ENCODE measurements at places on chromosomes 6 and 20. TPM values are rescaled to one million over a fixed set of nuclear protein-coding genes. Genes with fewer than 3 reads are reported as not detected.

Gene FAM217B
- polyA plus RNA-seq: 2.3 TPM

GRCh38 chr6:71410164-71410566, 121.6 kb downstream of the OGFRL1 start:
- peaks cover 72% of the 10 kb centered on the region for H3K4me1 ChIP-seq
- H3K36me3 ChIP-seq: peaks cover 1% of the 10 kb centered on the region
- no peak overlapping the region for H3K4me3 ChIP-seq
- no peaks in the 10 kb centered on the region for H3K27me3 ChIP-seq
- DNase-seq: peak; percentile 21

GRCh38 chr20:58645412-58645968, 5.6 kb upstream of the STX16 start:
- no peaks in the 10 kb centered on the region for H3K27me3 ChIP-seq
- H3K27ac ChIP-seq: no peak overlapping the region
- peaks cover 20% of the 10 kb centered on the region for H3K4me1 ChIP-seq
- H3K4me3 ChIP-seq: no peak overlapping the region
- no peaks in the 10 kb centered on the region for H3K36me3 ChIP-seq

GRCh38 chr20:10509376-10509775, 74.3 kb downstream of the SLX4IP start:
- H3K4me1 ChIP-seq: peaks cover 44% of the 10 kb centered on the region
- no peaks in the 10 kb centered on the region for H3K36me3 ChIP-seq
- no peak overlapping the region for H3K4me3 ChIP-seq
- H3K27ac ChIP-seq: peak overlapping the region; percentile 62
- H3K27me3 ChIP-seq: no peaks in the 10 kb centered on the region

Gene STMND1
- not detected for polyA plus RNA-seq

Gene ADTRP
- polyA plus RNA-seq: 10.0 TPM

GRCh38 chr6:1884313-1884712, 274.6 kb downstream of the FOXC1 start:
- H3K36me3 ChIP-seq: no peaks in the 10 kb centered on the region
- DNase-seq: no peak
- H3K4me1 ChIP-seq: no peaks in the 10 kb centered on the region
- H3K4me3 ChIP-seq: no peak overlapping the region
- H3K27ac ChIP-seq: no peak overlapping the region

DNA sequence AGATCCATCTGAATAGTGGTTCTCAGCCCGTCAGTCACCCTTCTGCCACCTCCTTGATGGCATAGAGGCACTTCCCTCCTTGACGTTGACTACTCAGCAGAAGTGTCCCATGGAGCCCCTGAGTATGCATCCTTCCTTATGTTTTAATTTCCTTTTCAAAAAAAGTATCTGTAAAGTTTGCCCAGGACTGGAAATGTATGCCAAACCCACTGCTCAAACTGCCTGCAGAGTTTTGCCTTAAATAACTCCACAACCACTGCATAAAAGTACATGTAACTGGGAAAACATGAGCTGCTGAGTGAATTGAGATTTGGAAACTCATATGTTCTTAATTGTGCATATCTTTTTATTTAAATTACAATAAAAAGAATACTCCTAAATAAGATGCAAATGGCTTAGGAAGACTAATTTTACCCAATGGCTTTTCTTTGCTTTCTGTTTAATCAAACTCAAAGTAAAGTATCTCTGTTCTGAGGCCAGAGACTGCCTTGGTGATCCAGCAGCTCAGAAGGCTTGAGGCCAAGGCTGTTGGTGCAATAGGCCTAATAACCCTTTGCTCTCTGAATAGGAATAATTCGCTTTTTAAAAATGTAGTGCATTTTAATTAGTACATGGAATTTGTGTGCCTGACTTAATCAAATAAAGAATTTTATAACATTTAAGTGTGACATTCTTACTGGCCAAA, 90.4 kb downstream of the FNDC1 start:
- no peaks in the 10 kb centered on the region for H3K36me3 ChIP-seq
- no peak overlapping the region for H3K4me3 ChIP-seq
- no peaks in the 10 kb centered on the region for H3K4me1 ChIP-seq
- H3K27me3 ChIP-seq: no peaks in the 10 kb centered on the region

DNA sequence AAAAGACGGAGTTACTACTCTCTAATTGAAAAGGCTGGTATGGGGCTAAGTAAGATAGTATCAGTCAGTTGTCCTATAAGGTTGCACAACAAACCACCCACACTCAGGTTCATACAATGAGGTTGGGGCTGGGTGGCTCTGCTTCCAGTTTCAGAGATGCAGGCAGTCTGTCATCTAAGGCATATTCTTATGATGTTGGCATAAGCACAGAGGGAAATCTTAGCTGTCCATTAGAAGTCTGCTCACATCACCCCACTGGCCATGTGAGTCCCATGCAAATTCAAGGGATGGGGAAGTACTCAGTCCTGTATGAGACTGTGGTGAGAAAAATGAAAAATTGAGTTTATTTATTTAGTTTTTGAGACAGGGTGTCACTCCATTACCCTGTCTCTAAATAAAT, 118.6 kb downstream of the LAMP5 start:
- no peaks in the 10 kb centered on the region for H3K27me3 ChIP-seq
- H3K4me3 ChIP-seq: no peak overlapping the region
- H3K27ac ChIP-seq: no peak overlapping the region
- H3K4me1 ChIP-seq: no peaks in the 10 kb centered on the region
- no peak for DNase-seq

GRCh38 chr6:79238919-79239318, 4.4 kb upstream of the HMGN3 start:
- no peaks in the 10 kb centered on the region for H3K27me3 ChIP-seq
- DNase-seq: peak; percentile 53
- no peaks in the 10 kb centered on the region for H3K36me3 ChIP-seq

Gene PTK6
- polyA plus RNA-seq: 32.5 TPM

DNA sequence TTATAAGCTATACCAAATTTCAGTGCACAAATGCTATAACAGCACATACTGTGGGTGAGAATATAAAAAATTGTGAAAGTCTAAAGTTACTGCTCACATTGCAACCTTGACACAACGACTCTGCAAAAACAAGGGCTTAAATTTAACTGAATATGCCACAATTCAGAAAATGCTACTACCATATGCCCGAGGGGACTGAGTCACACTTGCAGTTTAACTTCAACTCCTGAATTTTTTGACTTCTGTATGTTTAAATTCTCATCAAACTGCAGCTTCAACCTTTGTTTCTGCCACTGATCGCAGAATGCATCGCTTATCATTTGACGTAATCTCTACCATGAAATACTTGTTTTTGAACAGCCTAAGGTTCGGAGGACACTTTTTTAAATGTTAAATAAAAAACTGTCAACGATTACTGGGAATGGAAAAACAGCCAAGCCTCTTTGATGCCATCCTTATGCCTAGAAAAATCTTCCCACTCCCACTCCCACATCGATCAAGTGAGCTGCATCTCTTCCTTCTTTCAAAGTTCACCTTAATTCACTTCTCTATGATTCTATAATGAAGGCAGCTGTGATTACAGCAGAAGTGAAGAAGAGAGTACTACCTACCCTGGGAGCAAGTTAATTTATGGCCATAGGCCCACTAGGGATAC, 136.5 kb downstream of the ATXN1 start:
- H3K27me3 ChIP-seq: no peaks in the 10 kb centered on the region
- H3K4me3 ChIP-seq: no peak overlapping the region
- no peaks in the 10 kb centered on the region for H3K36me3 ChIP-seq
- H3K27ac ChIP-seq: no peak overlapping the region

GRCh38 chr6:20056350-20056992, 155.8 kb downstream of the MBOAT1 start:
- H3K36me3 ChIP-seq: no peaks in the 10 kb centered on the region
- no peaks in the 10 kb centered on the region for H3K4me1 ChIP-seq
- DNase-seq: no peak
- no peaks in the 10 kb centered on the region for H3K27me3 ChIP-seq

DNA sequence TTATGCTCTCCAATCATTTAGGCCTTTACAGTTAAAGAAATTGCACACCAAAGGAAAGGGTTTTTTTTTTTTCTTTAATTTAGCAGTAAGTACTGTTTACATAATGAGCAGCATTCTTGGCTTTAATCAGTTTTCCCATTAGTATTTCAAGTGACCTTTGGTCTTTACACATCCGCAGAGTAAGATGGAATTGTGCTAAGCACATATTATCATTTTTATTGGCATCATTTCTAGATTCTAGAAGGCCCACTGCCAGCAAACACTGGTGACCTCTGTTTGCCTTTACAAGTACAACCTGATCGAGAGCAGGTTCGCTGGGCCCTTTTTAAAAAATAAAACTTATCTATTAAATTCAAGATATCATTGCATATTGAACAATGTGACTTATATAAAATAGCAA, 104.3 kb downstream of the ADGRG6 start:
- H3K36me3 ChIP-seq: no peaks in the 10 kb centered on the region
- peak; percentile 60 for DNase-seq
- peaks cover 10% of the 10 kb centered on the region for H3K4me1 ChIP-seq

Gene BCAS1
- 6.3 TPM for polyA plus RNA-seq

DNA sequence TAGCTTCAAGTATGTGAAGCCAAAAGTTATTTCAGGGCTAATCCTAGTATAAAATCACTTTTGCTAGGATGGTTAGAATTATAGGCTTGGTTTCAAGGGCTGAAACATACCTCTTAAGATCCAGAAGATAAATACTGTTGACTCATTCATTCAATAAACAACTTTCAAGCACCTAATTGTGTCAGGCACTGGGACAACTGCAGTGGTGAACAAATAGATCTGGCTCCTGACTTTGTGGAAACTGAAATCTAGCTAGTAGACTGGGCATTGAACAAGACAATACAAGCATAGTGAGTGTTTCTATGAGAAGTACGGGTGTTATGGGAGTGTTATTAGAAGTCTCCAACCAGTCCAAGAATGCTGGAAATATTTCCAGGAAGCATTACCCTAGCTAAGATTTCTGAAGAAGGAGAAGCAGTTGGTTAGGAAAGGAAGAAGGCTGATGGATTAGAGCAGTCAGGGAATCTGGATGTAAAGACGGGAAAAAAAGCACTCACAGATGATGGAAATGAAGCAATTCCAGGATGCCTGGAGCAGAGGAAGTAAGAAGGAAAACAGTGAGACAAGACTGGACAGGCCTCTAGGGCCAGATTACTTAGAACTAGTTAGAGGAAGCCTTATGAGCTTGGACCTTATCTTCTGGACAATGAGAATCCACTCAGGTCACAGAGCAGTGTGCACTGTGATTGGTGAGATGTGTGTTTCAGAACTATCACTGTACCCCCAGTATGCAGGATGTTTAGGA, 132.6 kb upstream of the RAB32 start:
- no peaks in the 10 kb centered on the region for H3K36me3 ChIP-seq
- no peak overlapping the region for H3K4me3 ChIP-seq
- H3K4me1 ChIP-seq: no peaks in the 10 kb centered on the region
- no peaks in the 10 kb centered on the region for H3K27me3 ChIP-seq

Gene CDKN1A
- 118 TPM for polyA plus RNA-seq

DNA sequence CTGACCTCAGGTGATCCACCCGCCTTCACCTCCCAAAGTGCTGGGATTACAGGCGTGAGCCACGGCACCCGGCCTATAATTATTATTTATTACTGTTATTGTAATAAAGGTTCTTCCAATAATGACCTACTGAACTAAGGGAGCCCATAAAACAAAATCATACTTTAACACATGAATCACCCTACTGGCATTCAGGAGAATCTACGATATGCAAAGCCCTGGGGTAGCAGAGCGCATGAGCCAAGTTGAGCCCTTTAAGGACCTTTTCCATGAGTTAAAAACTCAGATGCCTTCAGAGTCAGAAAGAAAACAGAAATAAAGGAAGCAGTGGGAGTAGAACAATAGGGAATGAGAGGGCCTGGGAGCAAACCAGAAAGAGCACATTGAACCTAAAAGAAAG, 41.5 kb downstream of the SNRPB start:
- no peaks in the 10 kb centered on the region for H3K36me3 ChIP-seq
- peaks cover 4% of the 10 kb centered on the region for H3K27me3 ChIP-seq
- H3K27ac ChIP-seq: no peak overlapping the region
- H3K4me3 ChIP-seq: no peak overlapping the region

DNA sequence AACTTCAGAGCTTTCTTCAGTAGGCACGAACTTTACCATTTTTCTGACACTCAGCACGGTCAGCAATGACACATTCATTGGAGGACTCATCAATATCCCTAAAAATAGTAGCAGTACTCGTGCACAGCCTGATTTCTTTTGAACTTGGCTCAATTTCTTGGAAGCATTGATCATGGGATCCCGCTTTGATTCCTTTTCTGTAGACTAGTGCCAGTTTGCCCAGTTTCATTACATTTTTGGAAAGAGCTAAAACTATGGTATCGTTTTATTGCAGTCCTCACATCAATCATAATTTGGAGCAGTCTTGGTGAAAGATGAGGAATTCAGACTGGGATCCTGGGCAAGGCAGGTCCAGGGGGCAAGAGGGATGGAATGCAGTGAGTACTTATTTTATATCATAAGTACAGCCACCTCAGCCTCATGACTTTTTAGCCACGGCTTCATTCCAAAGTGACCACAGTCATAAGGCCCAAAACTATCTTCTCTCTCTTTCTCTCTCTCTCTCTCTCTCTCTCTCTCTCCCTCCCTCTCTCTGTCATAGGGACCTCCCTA, 170.9 kb upstream of the AKAP12 start:
- no peaks in the 10 kb centered on the region for H3K36me3 ChIP-seq
- no peaks in the 10 kb centered on the region for H3K27me3 ChIP-seq
- peaks cover 16% of the 10 kb centered on the region for H3K4me1 ChIP-seq

- DNase-seq: no peak
- H3K27ac ChIP-seq: no peak overlapping the region
- no peak overlapping the region for H3K4me3 ChIP-seq
- H3K27me3 ChIP-seq: no peaks in the 10 kb centered on the region
Observed at GRCh38 chr20:3420211-3420707, 12.8 kb upstream of the DNAAF9 start.

DNA sequence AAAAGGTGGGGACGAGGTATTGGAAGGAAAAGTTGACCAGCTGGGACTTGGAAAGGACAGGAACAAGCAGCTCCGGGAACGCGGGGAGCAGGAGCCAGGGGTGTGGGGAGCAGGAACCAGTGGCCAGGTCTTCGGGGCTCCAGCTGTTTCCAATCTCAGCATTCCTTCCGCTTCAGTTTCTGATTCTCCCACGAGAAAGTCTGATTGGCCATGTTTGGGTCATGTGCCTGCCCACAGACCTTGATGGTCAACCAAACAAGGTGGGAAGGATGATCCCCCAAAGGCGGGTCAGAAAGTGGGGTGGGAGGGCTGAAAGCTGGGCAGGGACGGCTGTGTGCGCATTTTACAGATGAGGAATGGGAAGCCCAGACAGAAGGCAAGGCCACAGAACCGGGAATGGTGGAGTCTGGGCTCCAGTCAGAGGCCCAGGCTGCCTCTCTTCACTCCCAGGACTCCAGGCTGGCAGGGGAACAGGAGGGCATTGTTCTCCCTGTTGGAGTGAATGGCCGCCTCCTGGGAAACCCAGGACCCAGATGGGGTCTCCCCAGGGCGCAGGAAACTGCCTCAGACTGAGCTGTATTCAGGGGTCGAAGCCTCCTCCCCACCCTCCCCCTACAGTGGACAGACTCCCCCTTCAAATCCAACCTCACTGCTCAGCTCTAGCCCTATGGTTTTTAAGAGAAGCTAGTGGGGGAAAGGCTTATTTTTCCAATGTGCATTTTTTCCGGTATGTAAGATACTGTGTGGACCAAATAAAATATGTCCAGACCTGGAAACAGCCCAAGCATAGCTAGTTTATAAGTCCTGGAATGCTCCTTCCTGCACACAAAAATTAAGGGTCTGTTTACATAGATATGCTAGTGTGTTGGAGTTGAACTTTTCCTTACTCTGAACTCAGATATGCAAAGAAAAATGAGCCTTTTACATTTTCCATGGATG, 12.2 kb upstream of the PTGIS start:
- peaks cover 65% of the 10 kb centered on the region for H3K4me1 ChIP-seq
- peak; percentile 84 for DNase-seq
- H3K27me3 ChIP-seq: no peaks in the 10 kb centered on the region
- no peak overlapping the region for H3K4me3 ChIP-seq

Data from stomach (tissue), 19 donors.